ENCODE measurements at places on chromosomes 3 and 15.

DNA sequence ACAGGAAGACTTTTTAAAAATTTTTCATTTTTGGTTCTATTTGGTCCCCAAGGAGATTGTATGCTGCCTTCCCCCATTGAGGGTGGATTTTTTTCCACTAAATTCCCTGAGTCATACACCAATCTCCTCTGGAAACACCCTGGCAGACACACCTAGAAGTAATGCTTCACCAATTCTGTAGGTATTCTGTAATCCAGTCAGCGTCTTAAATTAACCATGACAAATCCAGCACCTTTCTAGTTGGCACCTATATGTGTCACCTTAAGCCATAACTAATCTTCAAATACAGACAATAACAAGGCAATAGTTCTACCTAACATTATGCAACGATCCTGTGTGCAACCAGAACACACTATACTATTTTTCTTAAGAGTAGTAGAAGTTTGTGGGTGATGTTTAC lies 459.1 kb upstream of the NDN start:
- no peak for DNase-seq

DNA sequence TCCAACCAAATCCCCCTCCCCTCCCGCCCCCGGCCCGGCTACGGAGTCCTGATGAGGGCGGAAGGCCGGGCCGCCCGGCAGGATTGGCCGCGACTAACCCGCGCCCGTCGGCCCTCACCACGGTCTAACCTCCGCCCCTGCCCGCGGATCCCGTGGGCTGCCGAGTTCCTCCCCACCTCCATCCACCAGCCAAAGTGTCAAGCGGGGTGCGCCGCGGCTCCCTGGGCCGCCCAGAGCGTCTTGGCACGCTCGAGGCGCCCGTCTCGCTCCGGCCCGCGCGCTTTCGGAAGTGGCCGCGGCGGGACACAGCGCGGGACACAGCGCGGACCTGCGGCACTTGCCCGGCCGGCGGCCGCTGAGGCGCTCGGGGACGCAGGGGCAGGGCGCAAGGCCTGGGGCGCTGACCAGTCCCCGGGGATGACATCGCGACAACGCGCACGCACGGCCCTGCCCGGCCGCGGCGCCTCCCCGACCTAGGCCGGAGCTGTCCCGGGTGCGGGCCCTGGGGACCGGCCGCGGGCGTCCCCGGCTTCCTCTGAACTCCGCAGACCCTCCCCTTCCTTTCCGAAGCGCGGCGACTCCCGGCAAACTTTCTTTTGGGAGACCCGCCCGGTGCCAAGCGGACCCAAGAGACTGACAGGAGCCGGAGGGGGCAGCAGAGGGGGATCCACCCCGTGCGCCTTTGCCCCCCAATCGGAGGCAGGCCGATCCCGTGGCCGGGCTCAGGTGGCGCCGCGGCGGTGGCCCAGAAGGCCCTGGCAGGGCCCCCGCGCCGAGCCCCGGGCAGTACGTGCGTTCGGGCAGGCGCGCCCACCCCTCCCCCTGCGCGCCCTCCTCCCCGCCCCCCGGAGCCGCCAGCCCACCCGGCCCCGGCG lies 112.8 kb upstream of the ICE2 start:
- peak; percentile 18 for DNase-seq

DNA sequence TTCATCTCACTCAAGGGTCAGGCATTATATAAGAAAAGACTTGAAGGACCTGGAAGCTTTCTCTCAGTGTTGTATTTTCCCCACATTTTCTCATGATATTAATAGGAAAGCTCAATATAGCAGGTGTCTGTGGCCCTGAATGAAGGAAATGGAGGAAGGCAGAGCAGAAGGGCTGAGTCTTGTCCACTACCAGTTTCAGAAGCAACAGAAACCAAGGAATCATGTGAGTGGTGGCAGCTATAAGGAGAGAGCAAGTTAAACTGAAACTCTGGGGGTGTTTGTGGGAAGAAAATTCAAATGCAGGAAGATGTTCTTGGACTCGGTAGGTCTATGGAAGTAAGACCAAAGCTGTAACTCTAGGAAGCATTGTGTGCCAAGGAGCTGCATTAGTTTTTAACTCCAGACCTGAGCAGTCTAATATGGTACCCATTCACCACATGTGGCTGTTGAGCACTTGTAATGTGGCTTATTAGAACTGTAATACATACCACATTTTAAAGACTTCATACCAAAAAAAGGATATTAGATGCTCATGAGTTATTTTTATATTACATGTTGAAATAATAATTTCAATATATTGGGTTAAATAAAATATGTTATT lies 278.8 kb upstream of the GADL1 start:
- DNase-seq: no peak

DNA sequence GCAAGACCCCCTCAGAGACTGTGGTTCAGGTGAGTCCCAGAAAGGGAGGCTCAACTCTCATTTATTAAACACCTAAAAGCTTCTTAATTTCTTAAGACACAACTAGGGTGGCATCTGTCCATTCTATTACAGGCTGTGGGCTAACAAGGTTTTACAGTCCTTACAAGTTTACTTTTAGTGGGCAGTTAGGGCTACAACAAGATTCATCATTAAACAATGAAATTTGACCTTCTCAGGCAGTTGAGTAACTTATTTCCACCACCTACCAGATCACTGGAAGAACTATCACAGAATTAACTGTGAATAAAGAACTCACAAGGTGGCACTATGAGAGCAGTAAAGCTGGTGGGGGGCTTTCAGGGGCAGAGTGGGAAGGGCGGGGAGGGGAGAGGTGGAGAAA lies 132.6 kb downstream of the PLD1 start:
- DNase-seq: no peak

DNA sequence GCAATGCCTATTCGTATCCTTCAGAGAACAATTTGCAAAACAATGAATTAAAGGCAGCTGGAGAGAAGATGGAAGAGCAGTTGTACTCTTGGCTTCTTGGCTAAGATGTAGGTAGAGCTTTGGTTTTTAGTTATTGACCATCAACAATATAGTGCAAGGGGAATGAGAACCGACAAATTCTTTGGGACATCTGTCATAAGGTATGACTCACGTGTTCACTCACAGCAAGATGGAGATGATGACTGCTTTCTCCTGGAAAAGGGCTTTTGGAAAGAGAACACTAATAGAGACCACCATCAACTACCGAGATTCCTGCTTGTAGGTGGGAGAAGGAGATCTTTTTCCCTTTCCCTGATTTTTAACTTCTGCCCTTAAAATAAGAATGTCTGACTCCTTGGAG lies 234.9 kb downstream of the NTRK3 start:
- DNase-seq: no peak

- DNase-seq: no peak
Measured at GRCh38 chr3:145900056-145900829, 260.7 kb downstream of the PLOD2 start.

DNA sequence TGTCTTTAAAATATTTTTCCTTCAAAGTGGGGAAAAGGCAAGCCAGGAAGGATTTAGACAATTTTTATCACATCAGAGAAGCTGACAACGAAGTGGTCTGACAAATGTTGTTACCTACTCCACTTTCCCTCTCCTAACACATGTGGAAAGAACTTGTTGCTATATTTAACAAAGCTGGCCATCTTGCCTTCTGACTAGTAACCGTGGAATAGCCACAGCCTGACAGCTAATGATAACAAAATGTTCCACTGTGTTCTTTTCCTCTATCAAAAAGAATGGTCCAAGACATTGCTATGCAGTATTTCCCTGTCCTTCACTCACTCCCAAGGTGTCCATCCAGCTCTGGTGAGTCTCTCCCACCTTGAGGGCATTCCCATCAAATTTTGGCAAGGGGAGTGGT lies 481.4 kb upstream of the THBS1 start:
- DNase-seq: no peak

DNA sequence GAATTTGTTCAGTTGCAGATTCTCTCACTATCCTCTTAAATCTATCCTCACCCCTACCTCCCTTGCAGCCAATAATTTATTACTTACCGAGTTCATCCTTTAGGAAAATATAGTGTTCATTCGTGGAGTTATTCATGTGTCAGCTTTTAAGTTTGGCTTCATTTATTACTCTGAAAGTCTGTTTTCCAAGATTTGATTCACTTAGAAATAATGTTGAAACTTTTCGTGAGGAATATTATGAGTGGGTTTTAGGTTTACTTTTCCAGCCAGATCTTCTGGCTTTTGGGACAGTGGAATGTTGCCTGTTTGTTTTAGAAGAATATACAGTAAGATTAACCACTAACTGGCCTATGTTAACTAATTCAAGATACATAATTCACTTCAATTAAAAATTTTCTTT lies 161.0 kb upstream of the CGNL1 start:
- no peak for DNase-seq

DNA sequence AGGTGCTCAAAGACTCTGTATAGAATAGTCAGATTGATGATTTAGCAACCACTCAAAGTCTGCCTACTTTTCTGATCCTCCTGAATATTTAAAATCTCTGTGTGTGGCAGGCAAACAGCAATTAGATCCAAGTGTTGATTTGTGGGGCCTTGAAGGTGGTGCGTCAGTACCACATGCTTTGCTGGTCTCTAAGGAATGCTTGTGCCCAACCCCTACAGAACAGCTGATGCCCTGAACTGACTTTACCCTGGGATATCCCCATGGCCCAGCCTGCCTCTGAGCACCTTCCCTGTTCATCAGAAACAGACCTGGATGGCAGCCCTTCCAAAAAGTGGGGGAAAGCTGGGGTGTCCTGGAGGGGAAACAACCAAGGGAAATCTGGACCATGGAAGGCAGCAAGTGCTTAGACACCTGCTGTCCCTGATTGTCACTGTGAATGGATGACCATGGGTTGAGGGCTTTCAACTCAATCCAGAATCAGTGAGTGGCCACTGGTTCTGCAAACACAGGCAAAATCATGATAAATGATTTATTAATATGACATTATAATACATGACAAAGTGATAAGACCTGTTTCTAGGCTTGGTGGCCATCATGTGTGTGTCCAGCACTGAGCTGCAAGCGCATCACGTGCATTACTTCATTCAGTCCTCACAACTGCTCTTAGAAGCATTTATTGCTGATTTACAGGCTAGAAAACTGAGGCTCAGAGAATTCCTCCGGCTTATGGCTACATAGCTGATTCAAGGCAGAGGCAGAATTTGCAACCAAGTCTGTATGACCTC lies 76.1 kb upstream of the TPM1 start:
- DNase-seq: no peak

DNA sequence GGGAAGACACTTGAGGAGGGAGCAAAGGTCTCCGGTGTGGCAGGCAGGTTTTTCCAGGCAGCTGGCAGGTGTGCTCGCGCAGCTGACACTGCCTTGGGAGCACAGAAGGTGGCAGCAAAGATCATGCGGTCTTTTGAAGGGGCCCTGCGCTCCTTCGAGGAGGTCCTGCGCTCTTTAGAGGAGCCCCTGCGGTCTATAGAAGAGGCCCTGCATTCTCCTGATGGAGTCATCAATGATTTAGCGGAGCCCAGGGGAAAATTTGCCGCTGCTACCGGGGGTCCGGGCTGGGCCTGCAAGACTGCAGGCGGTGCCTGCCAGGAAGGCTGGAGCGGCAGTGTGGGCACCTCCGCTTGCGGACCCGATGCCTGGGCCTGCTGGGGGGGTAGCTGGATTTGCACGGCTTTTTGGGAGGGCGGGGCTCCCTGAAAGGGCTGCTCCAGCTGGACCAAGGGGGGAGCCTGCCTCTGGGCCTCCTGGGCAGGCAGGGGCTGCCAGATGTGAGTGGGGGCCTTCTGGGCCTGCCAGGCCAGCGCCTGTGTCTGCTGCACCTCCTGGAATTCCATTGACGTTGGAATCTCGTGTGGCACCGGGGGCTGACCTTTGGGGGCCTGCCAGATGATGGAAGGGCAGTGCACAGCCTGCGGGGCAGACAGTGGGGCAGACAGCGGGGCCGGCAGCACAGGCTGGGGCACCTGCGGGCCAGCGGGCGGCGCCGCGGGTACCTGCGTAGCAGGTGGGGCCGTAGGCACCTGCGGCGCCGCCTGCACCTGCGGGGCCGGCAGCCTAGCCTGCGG lies 2.1 kb downstream of the MAGEL2 start:
- no peak for DNase-seq

DNA sequence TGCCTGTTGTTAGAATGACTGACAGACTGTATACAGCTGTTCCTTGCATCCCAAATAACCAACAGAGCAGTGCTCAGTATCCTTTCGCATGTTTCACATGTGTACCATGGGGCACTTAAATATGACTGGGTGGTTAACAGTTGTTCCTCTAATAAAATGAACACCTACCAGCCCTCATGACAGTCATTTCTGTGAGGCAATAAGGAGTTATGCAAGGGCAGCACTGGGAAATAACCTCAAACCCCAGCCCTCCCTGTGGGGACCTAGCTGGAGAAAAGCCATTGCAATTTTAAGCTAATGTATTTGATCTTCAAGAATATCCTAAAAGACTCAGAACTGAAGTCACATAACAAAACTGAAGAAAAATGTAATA lies 7.3 kb downstream of the RFT1 start:
- DNase-seq: no peak

GRCh38 chr15:74228723-74229081 lies 7.4 kb upstream of the CCDC33 start:
- DNase-seq: no peak

DNA sequence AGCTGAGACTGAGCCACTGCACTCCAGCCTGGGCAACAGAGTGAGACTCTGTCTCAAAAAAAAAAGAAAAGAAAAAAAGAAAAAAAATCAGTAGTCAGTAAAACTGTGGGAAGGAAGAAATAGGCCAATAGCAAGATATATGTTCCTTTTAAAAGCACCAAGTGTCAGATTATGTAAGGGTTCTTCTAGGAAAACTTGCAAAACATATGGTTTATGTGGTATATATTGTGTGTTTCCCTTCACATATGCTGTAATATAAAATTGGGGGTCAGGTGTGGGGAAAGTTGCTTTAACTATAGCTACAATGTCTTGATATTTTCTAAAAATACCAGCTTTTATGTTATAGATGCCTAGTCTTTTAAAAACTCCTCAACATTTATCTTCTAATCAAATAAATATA lies 64.6 kb downstream of the ESYT3 start:
- no peak for DNase-seq

GRCh38 chr15:75869446-75869845 lies 26.2 kb downstream of the UBE2Q2 start:
- DNase-seq: no peak

- DNase-seq: no peak
Measured at GRCh38 chr3:114154321-114154821, 24.5 kb downstream of the DRD3 start.

DNA sequence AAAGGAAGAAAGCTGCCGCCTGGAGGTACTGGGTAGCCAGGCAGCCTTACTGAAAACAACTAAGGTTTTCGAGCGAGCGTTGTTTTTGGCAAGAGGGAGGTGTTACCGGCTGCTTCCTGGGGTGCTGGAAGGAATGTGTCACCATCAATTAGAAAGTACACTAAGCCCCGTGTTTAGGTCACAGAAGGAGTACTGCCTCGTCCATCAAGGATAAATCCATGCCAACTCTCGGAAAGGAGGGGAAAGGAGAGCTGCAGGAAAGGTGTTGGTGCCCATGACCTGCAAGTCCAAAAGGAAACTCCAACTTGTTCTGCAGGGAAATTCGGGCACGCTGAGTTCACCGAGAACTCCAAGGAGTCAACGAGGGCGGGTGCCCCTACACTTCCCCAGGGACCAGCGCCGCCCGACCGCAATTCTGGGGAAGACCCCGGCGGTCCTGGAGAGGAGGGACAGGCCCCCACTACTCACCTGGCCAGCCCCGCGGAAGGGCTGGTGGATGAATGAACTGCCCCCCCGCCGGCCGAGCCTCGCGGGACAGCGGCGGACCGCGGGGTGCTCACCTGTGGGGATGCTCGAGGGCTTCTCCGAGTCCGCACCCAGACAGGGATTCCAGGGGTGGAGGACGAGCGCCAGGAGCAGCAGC lies 542 bp downstream of the PLOD2 start:
- DNase-seq: no peak

- DNase-seq: no peak
Measured at GRCh38 chr3:87145553-87145952, 81.6 kb upstream of the CHMP2B start.

Measured in activated naive CD4-positive, alpha-beta T cell (primary cell).